ENCODE measurements at places on chromosomes 16 and 17.

- no peak for DNase-seq
Observed at GRCh38 chr16:57755061-57755684, 19.6 kb downstream of the KATNB1 start.

GRCh38 chr16:70271696-70272095 lies 17.6 kb downstream of the AARS1 start:
- no peak for DNase-seq

- no peak for DNase-seq
Observed at GRCh38 chr17:1087381-1088241, 90.7 kb downstream of the TIMM22 start.

DNA sequence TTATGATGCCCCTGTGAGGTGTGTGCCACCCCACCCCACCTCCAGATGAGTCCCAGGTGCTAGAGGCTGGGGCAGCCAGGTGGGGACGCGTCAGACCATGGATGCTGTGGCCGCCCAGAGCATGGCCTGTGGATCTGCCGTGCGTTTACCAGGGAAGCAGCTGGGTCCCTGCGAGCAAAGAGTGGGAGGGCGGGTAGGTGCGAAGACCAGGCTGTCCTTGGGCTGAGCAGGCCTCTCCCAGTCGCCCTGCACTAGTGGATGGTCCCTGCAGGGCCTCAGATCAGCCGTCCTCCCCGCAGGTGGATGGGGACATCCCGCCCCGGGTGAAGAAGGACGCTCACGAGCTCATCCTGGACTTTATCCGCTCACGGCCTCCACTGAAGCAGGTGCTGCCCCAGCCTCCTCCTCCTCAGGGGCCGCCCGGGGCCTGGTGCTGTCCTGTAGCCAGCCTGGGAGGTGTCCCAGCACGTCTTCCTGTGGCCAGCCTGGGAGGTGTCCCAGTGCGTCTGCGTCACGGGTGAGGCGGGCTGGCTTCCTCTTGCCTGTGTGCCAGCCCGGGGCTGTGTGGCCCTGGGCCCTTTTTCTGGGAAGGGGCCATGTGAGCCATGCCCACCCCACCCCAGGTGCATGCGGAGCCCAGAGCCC lies 18.0 kb upstream of the TCF25 start:
- DNase-seq: no peak

GRCh38 chr17:73592501-73592961 lies 51.7 kb downstream of the SDK2 start:
- DNase-seq: peak; percentile 64

- no peak for DNase-seq
Observed at GRCh38 chr16:10525214-10525825, 55.1 kb downstream of the EMP2 start.

- peak; percentile 56 for DNase-seq
Observed at GRCh38 chr17:30600830-30601494, 123.8 kb downstream of the GOSR1 start.

- DNase-seq: no peak
Observed at GRCh38 chr17:42579794-42580551, 2.4 kb upstream of the PSMC3IP start.

GRCh38 chr16:16139806-16140205 lies 83.5 kb downstream of the ABCC6 start:
- no peak for DNase-seq

GRCh38 chr17:59328601-59329000 lies 2.9 kb upstream of the YPEL2 start:
- no peak for DNase-seq

- DNase-seq: no peak
Observed at GRCh38 chr17:58320163-58320558, 8.4 kb downstream of the TSPOAP1 start.

- no peak for DNase-seq
Observed at GRCh38 chr17:74925242-74925641, 1.2 kb downstream of the OTOP2 start.

Measured in CD8-positive, alpha-beta T cell (primary cell).